ENCODE measurements at places on chromosomes 5 and 9.

DNA sequence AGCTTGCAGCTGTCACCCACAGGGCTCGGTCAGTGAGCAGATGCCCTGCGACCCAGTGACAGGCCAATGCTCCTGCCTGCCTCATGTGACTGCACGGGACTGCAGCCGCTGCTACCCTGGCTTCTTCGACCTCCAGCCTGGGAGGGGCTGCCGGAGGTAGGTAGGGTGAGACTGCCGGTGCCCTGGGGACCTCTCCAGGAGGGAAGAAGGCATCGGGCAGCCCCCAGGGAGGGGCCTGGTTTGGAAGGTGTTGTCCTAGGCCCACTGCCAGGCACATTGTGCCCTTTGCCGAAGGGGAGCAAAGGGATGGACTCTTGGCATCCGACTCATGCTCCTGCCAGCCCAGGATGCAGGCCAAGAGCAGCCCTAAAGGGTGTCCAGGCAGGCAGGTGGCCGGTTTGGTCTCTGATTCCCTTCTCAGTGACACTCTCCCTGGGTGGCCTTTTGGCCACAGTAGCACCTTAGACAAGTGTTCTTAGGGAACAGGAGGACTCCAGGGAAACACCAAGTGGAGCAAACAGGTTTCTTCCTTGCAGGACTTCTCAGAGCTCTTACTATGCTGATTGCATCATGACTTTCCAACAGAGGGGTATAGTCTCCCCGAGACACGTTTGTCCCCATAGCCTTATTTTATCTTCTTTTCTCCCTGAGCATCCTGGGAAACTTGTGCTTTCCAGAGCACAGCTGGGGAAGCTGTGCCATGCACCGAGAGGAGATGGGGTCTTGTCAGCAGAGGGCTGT, 28.1 kb upstream of the AIF1L start:
- DNase-seq = no peak

DNA sequence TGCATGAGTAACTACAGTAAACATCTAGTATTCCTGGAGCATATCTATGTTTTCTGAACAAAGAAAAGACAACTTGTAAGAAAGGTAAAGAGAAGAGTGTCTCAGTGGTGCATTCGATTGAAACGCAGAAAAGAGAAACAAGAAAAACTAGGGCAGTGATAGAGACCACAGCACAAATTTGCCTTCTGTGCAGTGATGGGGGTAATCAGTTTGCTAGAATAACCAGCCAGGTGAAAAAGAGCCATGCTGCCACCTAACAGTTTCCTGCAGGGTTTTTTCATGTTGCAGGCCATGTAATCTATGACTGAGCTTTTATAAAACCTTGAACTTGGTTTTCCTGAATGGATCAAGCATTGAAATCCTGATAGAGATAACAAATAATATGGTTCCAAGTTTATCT, 198.4 kb upstream of the MEF2C start:
- no peak for DNase-seq

DNA sequence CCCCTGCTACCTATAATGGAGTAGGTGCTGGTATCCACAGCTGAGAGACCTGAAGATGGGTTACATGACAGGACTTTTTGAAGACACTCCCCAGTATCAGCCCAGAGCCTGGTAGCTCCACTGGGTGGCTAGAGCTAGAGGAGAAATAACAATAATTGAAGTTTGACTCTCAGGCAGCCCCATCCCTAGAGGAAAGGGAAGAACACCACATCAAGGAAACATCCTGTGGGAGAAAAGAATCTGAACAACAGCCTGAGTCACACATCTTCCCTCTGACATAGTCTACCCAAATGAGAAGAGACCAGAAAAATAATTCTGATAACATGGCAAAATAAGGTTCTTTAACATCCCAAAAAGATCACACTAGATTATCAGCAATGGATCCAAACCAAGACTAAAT, 432.1 kb downstream of the CDH18 start:
- no peak for DNase-seq

- DNase-seq = no peak
Measured at GRCh38 chr5:111552492-111552891, 40.2 kb upstream of the STARD4 start.

DNA sequence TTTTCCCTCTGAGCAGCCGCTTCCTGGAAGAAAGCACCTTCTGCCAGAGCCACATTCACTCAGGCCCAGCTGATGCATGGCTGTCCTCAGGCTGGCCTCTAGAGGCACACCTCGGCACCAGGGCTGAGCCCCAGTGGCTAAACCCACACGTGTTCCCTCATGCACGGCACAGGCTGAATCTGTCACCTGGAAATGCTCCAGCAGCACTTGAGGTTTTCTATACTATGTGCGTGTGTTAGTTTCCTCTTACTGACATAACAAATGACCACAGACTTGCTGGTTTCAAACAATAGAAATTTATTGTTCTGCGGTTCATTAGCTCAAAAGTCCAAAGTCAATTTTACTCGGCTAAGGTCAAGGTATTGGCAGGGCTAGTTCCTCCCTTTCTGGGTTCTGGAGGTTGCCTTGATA, 141.4 kb downstream of the LRRC70 start:
- DNase-seq = no peak

DNA sequence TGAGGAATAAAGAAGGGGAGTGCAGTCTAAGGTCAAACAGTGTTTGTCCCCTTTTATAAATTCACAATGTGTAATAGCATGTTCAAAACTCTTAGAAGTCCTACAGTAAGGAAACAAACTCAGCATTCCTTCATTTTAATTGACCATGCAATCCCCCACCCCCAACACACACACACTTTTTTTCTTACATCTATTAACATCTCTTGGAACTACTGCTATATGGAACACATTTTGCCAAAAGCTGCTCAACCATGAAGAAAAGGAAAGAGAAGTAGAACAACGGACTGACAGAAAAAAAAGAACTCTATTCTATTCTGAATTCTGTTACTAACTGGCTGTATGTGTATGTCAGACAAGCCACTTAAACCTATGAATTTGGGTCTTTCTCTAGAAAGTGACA, 2.8 kb upstream of the CTNNAL1 start:
- DNase-seq = no peak

DNA sequence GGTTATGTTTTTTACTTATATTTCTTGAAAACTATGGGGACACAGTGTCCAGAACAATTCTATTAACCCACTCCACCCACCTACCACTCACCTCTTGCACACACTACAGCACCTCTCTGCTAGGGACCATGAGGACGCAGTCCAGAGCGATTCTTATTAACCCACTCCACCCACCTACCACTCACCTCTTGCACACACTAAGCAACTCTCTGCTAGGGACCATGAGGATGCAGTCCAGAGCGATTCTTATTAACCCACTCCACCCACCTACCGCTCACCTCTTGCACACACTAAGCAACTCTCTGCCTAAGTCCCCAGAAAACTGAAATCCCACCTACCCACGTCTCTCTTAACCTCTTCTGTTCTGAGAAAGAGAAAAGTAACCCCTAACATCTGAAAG, 2.2 kb upstream of the SHROOM1 start:
- no peak for DNase-seq

DNA sequence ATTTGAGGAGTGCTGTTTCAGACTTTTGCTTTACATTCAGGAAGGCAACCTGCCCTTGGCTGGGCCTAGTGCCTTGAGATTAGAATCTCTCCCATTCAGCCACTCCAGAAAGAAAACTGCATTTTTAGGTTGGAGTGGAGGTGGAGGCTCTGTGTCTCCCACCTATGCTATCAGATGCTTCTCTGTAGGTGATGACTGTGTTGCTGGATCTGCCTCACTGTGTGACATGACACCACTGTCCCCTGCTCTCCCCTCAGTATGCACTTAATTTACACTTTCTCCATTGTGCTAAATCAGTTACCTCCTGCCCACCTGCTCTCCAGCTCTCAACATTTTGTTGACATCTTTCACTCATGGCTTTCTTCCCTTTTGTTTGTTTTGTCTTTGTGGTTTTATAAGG, 265.8 kb downstream of the TENT4A start:
- no peak for DNase-seq

GRCh38 chr9:70789086-70789485, 332.3 kb downstream of the TRPM3 start:
- no peak for DNase-seq

DNA sequence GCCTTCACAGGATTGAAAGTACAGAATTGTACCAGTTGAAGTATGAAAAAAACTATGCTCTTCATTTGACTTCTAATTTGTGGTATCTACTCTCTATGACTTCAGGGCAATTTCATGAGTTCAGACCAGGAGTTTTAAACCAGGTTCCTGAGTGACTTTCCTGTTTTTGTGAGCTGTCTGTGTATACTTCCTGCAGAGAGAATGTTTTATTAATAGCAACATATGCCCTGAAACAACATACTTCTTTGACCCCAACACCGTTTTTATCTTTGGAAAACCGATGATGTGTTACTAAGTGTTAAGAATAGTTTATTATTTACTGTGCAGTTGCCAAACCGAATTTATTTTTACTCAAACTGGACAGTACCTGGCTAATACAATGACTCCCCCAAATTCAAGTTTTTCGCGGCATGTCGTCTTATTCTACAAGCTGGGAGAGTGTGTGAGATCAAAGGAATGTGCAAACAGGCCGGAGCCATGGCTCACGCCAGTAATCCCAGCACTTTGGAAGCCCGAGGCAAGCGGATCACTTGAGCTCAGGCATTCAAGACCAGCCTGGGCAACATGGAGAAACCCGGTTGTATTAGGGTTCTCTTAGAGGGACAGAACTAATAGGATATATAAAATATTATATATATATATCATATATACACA, 58.7 kb upstream of the ERBIN start:
- no peak for DNase-seq

GRCh38 chr5:138271281-138271680, 3.1 kb downstream of the GFRA3 start:
- no peak for DNase-seq

DNA sequence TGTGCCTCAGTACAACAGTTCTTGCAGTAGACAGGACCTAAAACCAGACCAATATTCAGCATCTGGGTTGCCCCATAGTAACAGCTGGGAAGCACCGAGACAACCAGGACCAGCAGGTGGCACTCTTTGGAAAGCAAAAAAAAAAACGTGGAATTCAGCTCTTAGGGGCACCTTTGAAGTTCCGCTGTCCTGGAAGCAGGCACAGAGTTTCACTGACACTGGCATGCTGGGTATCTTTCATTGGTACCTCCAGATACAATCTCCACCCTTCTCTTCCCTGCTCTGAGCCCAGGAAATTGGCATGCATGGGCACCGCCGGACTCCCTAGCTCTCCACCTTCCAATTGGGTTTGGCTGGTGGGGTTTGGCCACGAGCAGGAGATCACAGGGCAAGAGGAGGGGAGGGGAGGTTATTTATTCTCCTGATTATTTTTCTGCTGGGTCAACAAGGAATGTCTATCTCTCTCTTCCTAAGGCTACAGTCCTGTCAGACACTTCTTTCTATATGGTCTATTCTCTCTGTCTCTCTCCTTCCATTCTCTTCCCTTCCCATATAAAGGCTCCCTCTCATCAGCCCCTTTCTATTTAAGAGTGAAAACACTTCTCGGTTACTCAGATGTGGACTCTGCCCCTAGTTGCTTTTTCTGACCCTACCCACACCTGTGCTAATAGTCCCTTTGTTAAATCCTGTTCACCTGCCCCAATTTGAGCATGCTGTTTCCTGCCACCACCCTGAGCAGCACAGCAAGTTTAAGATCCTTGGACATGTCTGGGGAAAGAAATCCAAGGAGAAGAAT, 1.9 kb upstream of the IDNK start:
- DNase-seq = peak; percentile 38

DNA sequence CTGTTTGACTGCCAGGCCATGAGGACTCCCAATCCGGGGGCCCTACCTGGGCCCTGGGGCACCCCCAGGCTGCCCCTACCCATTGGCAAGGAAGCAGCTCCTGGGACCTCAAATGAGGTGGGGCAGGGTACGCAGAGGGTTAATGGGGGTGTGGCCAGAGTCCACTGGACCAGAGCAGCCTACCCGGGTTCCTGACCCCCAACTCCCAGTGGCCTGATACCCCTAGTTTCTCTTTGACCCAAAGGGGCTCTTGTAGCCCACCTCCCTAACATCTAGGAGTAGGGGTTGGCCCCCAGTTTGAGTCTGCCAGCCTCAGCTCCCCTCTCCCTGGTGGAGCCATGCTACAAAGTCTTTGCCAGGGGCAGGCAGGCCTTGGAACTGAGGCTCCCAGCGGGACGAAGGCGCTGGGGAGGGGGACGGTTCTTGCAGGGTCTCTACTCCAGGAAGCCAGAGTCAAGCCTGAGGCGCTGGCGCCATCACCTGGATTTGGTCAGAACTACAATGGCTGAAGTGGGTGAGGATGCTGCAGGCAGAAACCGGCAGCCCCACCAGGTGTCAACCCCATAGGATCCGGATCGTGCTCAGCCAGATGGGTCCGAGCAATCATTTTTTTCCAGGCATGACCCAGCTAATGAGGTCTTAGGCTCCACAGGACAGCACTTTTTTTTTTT, 8.4 kb upstream of the CERCAM start:
- peak; percentile 46 for DNase-seq

DNA sequence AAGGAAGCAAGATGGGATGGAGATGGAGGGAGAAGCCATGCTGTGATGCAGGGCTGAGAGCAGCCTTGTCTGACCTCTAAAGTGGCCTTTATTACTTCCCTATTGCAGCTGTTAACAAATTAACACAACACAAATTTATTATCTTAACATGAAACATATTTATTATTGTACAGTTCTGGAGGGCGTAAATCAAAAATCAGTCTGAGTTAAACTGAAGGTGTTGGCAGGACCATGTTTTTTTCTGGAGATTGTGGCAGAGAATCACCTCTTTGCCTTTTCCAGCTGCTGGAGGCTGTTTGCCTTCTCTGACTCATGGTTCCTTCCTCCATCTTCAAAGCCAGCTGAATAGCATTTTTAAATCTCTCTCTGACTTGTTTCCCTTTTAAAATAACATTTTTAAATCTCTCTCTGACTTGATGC, 7.2 kb upstream of the MCC start:
- DNase-seq = no peak

DNA sequence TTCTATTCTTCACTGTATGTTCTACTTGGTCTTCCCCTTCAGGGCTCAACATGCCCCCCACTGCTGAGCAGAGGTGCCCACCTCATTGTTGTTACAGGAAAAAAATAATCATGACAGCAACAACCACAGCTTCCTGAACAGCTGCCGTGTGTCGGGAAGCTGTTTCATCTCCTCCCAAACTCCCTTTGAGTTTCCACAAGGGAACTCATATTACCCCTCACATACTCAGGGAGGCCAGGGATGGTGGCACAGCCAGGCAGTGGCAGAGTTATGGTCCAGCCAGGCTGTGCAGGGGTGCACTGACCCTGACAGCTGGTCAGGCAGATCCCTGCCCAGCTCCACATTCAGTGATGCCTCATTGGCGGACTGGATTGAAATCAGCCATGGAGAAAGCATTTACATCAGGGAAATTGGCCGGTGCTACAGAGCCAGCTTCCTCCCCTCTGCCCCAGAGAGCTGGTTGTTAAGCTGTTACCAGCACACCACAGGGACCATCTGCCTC, 37.3 kb downstream of the SARDH start:
- DNase-seq = no peak

DNA sequence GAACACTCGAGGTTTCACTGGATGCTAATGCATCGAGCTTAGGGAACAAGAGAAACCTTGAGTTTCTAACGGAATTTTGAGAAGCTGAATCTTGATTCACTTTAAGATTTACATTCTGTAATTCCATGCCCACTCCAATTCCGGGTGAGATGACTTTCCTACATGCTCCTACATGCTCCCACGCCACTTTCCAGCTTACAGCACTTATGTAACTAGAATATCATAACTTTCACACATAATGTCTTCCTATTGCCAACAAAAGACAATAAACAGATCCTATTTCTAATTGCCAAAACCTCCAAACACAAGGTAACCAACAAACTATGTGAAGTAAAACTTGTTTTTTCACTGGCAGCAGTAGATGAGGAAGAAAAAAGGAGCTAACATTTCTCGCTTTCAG, 72.9 kb downstream of the ECPAS start:
- DNase-seq = no peak

All from tibial nerve (tissue), 4 donors.